Fibroblast of skin of right biceps (primary cell): ENCODE measurements at places on chromosomes 13 and 19.

- no peak for DNase-seq
These were observed 3.3 kb upstream of the CEACAM7 start for GRCh38 chr19:41691268-41691970.

GRCh38 chr13:48682436-48682835, 28.7 kb downstream of the CYSLTR2 start:
- DNase-seq = no peak

- no peak for DNase-seq
These were observed 117.6 kb upstream of the SPRY2 start for GRCh38 chr13:80458543-80458942.

DNA sequence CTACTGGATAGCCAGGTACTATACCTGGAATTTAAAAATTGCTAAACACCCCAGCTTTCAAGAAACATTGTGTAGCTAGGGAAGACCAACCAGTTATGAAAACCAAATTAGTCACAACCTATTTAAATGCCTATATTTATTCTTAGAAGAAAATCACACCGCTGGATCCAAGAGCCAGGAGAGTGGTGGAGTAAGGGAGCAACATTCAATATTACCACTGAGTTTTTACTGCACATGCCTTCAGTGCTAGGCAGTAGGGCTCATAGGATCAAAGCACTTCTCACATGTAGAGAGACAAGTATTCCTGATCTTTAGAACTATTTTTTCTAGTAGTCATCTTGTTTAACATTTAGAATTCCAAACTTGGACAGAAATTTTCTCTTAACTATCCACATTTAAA, 11.2 kb downstream of the ITM2B start:
- no peak for DNase-seq

DNA sequence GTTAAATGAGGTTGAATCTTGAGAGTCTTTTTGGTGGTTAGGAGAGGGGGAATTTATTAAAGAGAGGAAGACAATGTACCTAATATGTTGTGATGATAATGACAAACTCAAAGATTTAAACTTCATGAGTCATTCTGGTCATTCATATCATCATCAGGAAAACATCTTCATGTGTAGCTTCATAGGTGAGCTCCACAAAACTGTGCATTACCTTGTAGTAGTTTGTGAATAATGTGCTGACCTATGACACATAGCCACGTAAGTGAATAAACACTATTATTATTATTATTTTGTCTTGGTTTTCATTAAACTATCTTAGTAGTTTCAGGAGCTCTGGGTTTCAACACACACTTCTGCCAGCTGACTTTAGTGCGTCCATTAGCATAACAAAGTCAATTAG, 997 bp upstream of the GPC6 start:
- no peak for DNase-seq

GRCh38 chr13:106350208-106350607, 185.3 kb downstream of the EFNB2 start:
- DNase-seq = no peak

GRCh38 chr13:105929505-105929904, 606.0 kb downstream of the EFNB2 start:
- DNase-seq = no peak

- no peak for DNase-seq
These were observed 38.2 kb downstream of the PTPRS start for GRCh38 chr19:5302396-5302795.

DNA sequence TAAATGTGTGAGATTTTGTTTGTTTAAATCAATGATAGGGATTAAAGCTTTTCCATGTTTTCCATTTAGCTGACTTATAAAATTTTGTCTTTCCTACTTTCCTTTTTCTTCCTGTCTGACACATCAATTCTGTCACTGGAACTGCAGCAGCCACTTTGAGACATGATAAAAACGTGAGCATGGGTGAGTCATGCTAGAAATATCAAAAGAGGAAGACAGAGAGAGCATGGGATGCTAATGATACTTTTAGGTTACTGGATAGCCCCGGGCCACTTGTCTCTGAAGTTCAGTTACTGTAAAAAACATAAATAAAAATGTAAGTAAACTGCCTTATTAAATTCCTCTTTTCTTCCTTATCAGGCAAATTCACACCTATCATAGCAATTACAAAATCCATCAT, 1332.0 kb upstream of the PCDH20 start:
- DNase-seq = peak; percentile 60

DNA sequence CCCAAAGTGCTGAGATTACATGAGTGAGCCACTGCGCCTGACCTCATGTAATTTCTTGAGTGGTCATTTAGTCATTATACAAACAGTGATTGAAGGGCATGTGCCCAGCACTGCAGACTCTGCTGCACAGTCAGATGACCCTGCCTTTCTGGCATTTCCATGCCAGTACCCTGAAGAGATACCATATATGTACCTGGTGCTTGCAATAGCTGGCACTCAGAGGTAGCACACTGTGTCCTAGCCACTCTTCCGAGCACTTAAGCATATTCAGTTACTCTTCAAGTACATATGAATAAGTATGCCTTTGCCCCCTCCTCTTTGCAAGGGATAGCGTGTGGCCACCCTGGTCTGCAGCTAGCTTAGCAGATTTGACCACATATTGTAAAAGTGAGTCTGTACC, 15.5 kb downstream of the STX10 start:
- DNase-seq = no peak

- no peak for DNase-seq
These were observed 57.1 kb downstream of the OR10H4 start for GRCh38 chr19:16005925-16006324.

DNA sequence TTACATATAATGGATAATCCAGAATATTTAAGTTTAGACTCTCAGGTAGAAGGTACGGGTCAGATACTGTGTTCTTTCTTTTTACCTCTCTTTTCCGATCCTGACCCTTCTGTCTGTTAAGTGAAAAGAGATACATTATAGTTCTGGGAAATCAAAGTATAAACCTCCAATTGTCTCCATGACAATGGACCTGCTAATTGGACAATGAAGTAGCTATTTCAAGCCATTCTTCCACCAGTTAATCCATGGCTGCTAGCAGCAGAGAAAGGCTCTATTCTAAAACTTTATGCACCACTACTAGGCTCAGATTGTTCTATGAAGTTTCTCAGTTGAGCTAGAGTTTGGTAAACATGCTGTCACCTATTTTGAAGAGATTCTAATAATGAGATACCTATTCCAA, 8.3 kb upstream of the NBEA start:
- DNase-seq = no peak

- DNase-seq = no peak
These were observed 39.7 kb upstream of the RXFP2 start for GRCh38 chr13:31699650-31700049.

- DNase-seq = no peak
These were observed 195.3 kb upstream of the HTR2A start for GRCh38 chr13:47092202-47092601.

DNA sequence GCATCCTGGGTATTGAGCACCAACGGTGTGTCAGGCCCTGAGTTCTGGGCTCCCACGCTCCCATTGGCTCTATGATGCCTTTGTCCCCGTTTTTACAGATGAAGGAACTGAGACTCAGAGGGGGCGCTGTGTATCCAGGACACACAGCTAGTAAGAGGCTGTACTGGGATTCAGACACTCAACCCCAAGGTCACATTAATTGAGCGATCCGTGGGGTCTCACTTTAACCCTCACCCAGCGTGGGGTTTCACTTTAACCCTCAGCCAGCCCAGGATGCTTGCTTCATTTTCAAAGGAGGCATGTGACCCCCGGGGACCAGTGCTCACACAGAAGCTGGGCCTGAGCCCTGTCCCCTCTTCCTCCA, 42.6 kb downstream of the CYP4F22 start:
- no peak for DNase-seq

- DNase-seq = peak; percentile 37
These were observed 50.6 kb upstream of the UQCRFS1 start for GRCh38 chr19:29263305-29264135.

DNA sequence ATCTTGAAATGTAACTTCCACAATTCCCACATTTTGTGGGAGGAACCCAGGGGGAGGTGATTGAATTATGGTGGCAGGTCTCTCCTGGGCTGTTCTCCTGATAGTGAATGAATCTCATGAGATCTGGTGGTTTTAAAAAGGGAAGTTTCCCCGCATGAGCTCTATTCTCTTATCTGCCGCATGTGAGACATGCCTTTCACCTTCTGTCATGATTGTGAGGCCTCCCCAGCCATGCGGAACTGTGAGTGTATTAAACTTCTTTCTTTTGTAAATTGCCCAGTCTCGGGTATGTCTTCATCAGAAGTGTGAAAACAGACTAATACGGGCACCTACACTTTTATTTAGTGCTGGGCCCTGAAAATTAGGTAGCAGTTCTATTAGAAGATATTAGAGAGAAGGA, 45.8 kb downstream of the TNFSF13B start:
- DNase-seq = no peak

DNA sequence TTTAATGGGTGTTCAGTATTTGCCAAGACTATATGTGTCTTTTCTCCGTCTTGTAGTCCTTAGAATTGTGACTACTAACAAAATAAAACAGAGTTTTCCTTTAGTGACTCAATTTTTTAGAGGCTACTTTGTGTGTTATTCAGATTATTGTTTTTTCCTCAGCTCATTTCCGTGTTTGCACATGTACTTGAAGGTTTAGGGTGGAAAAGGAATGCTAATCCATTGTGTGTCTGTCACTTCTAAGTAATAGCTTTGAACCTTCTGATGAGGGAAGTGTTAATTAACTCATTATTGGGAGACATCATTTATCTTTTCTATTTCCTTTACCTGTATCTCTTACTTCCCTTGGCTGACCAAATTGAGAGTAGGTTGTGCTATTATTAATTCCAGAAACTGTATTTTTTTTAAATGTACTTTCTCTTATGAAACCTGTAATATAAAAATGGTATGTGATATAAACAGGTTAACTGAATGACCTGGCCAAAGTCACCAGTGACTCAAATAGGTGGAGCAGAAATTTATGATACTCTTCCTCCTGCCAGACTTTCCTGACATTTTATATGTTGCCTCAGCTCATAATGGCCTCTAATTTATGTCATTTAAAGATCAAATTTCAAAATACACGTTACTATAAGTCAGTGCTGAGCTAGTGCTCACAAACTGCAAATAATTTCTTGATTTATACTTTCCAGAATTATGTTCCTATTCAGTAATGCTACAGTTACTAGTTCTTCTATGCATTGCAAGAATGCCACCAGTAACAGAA, 88.8 kb downstream of the LMO7 start:
- DNase-seq = no peak

GRCh38 chr19:51799034-51799773, 4.2 kb downstream of the FPR3 start:
- peak; percentile 95 for DNase-seq

DNA sequence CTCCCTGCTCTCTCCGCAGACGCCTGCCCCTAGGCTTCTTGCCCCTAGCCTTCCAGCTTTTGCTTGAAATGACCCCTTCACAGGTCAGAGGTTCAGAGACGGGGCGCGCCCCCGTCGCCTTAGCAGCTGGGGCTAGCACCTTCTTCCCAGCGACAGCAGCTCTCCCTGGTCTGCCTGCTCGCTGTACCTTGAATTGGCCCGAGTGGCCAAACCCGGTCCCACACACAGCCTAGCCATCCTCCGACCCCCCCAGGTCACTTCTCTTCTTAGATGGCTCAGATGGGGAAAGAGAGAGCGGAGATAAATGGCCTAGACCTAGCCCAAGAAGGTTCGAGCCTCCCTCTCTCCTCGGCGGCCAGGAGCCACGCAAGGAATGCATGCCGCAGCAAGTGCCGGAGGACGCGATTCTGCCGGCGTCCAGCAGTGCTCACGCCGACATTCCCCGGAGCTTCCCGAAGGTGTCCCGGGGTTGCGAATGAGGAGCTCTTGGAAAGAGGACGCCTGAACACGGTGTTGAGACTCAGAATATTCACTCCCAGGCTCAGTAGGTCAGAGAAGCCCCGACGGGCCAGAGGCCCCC, 1.3 kb downstream of the CDX2 start:
- no peak for DNase-seq

GRCh38 chr19:53333066-53333462, 485 bp upstream of the ZNF845 start:
- no peak for DNase-seq

- peak; percentile 33 for DNase-seq
These were observed 533 bp downstream of the ZNF544 start for GRCh38 chr19:58229255-58229639.

GRCh38 chr19:6055013-6055795, 55.1 kb downstream of the RFX2 start:
- no peak for DNase-seq

DNA sequence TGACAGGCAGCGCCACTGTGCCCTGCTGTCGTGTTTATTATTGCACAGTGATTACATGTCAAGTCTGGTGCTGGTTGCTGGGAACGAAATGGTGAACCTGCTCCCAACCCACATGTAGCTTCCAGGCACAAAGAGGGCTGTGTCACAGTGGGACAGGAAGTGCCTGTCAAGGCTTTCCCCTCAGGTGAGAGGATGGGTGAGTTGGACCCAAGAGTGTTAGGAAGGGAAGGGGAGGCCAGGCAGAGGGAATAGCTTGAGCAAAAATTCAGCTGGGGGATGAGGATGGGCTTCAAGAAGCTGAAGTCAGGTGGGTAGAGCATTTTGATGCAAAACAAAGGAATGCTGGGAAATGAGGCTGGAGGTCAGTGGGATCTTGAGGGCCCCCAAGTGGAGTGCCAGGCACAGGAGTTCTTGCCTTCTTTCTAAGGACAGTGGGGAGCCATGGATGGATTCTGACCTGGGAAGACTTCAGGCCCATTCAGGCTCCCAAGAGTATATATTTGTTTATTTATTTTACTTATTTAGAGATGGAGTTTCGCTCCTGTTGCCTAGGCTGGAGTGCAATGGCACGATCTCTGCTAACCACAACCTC, 8.5 kb upstream of the QTRT1 start:
- DNase-seq = no peak
